ENCODE measurements at places on chromosomes 13 and 19. TPM values are rescaled to one million over a fixed set of nuclear protein-coding genes. Genes with fewer than 3 reads are reported as not detected.
A peak's percentile ranks its signal among the peaks of the same experiment; 100 is the strongest.

GRCh38 chr13:44972956-44973581, 16.2 kb downstream of the NUFIP1 start:
- DNase-seq = no peak

The CEACAM8 gene
- total RNA-seq = not detected

GRCh38 chr13:83086948-83087347, 795.3 kb downstream of the SLITRK1 start:
- no peak for DNase-seq

GRCh38 chr13:75724752-75725517, 88.8 kb downstream of the LMO7 start:
- no peak for DNase-seq

GRCh38 chr19:33132425-33132824, 511 bp downstream of the WDR88 start:
- peak; percentile 23 for DNase-seq

The ZNF600 gene
- total RNA-seq = 10.6 TPM

The ZNF181 gene
- total RNA-seq = 4.5 TPM

- DNase-seq = no peak
These were observed 13.4 kb downstream of the MBD3L2B start for GRCh38 chr19:7007859-7008258.

All from activated CD4-positive, alpha-beta T cell treated with anti-CD3 and anti-CD28 coated beads for 36 hours (primary cell).